ENCODE measurements at places on chromosomes 16 and 17.
A peak's percentile ranks its signal among the peaks of the same experiment; 100 is the strongest.

DNA sequence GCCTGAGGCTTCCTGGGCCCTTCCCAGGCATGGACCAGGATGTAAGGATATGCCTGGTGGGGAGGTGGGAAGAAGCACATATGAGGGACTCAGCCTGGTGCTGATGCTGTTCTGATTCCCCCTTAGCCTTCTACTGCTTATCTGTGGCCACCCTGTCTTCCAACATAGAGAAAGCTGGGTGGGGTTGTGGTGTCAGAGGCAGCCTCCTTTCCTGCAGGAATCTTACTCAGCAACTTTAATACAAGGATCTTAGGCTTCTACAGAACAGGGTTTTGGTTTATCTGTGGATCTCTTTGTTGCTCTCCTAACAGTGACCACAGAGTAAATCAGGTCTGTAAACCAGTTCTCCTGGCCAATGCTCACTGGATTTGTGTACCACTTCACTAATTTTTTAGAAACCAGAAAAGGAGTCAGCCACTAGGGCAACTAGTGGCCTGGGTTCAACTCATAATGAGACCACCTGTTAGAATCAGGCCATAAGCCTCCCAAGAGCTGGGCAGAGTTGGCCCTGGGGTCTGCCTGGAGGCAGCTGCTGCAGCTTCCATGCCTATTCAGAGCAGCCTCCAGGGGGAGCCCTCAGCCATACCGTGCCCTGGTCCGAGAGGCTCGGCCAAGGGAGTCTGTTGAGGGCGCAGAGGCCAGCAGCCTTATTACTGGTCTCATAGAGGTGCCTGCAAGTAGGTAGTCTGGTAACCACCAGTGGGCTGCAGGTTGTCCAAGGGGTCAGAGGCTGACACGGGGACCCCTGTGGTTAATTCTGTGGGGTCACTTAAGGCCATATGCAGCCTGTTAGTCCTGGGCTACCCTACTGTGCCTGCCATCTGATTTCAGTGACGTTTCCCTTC, 7.1 kb downstream of the HAS3 start:
- peak; percentile 79 for DNase-seq

GRCh38 chr16:52251495-52251894, 295.4 kb downstream of the TOX3 start:
- no peak for DNase-seq

GRCh38 chr17:6427279-6427781, 7.6 kb downstream of the AIPL1 start:
- peak; percentile 59 for DNase-seq

DNA sequence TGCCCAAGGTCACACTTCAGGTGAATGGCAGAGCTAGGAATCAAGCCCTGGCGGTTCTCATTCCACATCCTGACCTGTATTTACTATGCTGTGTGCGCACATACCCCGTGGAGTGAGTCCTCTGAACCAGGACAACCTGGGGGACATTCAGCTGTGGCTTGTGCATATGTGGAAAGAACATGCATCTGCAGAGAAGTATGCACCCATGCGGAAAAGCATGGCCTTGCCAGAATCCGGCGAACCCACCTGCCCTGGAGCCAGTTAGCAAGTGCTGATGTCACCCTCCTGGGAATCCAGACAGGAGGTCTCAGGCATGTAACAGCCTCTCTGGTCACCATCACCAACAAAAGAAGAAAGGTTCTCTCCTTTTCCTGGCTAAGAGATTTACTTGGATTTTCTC, 1.9 kb downstream of the RASL10B start:
- peak; percentile 7 for DNase-seq

DNA sequence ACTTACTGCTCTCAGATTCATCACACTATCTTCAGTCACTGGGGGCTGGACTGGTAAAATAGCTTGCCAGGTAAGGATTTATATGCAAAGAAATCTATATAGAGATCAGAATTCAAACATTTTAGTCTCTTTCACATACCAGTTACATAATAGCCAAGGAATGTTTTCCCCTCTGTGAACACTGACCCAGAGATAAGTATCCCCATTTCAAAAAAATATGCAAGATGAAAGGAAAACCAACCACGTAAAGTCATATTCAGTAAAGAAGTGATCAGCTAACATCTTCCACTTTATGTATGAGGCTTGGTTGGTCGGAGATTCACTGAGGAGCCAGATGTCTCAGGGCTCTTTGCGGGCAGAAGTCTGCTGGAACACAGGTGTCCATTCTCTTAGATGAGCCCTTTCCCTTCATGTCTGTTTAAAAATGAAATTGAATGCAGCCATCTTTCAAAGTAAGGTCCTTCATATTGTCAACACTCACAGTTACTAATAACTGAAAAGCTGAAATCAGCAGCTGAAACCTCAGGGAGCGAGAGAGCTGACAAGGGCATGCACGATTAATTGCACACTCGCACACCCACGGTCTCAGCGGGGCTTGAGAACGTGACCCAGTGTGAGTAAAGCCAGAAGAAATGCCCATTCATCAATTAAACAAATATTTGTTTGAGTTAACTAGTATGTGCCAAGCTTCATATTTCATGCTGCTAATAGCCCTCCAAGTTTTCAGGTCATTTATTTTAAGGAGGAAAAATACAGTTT, 161.2 kb downstream of the MRTFB start:
- DNase-seq = no peak

- DNase-seq = no peak
These were observed 43.8 kb downstream of the PIPOX start for GRCh38 chr17:29086628-29087332.

DNA sequence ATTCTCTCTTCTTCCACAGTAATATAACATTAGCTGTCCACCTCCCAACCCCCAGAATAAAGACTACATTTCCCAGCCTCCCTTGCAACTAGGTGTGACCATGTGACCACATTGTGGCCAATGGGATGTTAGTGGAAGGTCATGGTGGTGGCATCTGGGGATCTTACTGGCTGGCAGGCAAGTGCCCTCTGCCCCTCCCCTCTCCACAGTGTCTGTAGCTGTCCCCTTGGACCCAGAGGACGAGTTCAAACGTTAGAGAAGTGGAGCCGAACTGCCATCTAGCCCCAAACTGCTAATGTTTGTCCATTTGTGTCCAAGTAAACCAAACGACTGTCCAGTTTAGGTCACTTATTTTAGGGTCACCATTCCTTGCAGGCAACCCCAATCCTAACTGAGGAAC, 26.6 kb upstream of the KCNG4 start:
- peak; percentile 56 for DNase-seq

DNA sequence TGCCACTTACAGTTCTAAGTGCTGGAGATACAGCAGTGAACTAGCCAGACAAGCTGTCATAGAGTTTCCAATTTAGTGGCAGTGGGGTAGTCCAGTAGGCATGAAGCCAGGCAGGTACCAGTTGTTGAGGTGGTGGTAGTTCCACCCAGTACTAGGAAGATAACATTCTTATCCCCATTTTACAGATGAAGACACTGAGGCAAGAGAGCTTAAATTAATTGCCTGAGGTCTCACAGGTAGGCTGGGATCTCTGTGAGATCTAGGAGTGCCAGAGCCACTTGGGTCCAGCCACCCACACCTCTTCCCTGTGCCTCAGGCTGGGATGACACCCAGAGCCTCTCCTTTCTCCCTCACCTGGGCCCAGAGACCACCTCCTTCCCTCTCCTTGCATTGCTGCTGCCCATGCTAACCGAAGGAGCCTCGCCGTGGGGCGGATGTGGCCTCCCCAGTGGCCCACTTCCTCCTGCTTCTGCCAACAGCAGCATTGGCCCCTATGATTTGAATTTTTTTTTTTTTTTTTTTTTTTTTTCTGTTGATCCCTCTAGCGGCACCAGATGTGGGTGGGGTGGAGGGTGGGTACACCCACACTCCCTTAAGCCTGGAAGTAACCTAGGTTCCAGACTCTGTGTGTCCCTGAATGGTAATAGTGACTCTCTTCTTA, 114.0 kb downstream of the PRKCB start:
- no peak for DNase-seq

All from AG08396 (cell line).